ENCODE measurements at places on chromosomes 11 and 22.
A peak's percentile ranks its signal among the peaks of the same experiment; 100 is the strongest.

- no peak for DNase-seq
Measured at GRCh38 chr11:7555052-7555699, 41.4 kb downstream of the PPFIBP2 start.

DNA sequence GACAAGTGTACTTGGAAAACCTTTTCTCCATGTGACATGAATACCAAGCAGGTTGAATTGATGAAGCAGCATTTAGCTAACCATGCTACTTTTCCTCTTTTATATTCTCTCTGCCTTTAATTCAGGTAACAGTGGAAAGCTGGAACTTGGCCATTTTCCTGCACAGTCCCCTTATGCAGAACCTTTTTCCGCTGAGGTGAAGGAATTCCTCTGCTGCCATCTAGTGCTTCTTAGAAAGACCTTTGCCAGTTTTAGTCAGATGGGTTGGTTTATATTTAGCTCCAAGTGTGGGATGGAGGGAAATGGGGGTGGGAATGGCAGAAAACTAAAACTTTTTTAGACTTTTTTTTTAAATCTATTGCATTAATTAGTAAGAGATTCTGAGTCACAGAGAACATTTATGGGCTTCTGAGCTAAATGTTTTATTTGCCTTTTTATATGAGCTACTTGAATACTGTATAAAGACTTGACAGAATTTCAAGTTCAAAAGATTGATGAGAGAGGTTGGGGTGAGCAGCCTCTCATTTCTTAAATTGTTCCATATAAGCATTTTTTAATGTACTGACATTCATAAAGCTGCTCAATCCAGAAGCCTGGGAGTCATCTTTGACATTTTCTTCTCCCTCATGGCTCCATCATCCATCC, 153.9 kb upstream of the ZC3H12C start:
- DNase-seq = peak; percentile 79

DNA sequence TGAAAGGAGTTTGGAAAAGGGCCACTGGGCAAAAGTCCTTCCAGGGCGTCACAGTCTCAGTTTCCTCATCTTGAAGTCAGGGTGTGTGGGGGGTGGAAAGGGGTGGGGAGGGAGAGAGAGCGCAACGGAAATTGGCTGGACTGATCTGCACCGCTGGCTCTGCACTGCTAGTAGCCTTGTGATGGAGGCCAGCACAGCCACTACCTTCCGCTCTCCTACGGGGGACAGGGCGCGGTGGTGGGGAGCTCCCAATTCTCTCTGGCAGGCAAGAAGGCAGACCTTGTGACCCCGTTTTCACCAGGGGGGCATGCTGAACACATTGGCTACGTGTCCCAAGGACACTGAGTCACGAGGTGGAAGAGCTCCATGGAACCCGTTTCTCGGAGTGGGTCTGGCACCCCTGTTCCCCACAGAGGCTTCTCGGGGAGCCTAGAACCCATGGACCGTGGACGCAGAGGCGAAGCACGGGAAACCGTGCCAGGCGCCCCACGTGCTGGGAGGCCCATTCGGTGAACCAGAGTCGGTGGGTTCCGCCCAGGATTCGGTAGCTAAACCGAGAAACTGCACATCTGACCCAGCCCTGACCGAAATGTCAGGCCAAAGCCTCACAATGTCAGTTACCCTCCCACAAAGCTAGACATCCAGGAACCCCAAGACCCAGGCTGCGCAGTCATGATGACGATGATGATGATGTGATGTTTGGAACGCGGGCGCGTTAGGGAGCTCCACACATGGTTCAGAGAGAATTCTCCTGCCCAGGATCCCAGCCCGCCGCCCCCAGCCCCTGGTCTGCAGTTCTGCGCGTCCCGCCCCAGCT, 28.3 kb upstream of the WNT11 start:
- DNase-seq = no peak

DNA sequence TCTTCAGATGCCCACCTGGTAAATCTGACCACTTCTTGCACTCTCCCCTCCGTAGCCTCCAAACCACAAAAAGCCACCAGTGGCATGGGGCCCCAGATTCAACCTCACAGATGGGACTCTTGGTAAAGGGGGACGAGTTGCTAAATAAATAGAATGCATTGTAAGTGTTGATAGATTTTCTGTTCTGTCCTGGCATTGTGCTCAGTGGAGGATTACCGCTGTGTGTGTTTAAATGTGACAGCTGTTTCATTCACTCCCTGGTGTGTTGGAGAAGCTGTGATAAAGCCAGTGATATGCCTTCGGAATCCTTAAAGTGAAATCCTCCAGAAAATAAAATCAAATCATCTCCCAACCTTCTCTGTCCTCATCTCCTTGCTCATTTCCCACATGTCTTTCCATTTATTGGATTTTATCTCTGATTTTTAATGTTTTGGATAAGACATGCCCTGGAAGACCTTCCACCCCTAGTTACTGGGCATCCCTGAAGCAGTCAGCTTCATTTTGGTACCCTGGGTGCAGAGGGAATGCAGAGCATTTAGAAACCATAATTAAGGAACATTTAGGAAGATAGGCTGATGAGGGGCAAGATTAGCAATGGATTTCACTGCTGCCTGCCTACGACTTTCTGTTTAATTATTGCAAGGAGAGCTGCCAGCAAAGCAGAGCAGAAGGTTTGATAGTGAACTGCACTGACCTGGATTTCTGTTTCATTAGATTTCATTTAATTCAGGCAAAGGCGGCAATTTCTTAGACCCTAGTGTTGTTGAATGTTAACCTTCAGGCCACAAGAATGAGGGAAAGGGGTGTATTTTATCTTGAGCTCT, 460.9 kb upstream of the KIRREL3 start:
- no peak for DNase-seq

DNA sequence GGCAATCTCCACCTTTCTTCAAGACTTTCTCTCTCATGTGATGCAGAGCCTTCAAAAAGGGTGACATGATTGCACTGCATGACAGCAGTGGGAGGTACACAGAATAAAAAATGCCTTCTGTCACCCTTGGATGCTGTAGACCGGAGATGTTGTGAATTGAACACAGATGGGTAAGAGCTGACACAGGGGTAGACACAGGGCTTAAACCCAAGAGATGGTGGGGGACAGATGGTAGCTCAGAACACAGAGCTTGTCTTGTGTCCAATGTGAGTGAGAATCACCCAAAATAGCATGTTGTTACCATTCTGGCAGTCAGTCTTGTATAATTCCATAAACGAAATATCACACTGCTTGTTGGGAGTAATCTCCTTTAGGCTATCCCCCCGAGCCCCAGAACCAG, 69.9 kb downstream of the JRKL start:
- no peak for DNase-seq
